Posterior vena cava (tissue), 2 donors: ENCODE measurements at places on chromosomes 4 and X. TPM values are rescaled to one million over a fixed set of nuclear protein-coding genes. Genes with fewer than 3 reads are reported as not detected.

DNA sequence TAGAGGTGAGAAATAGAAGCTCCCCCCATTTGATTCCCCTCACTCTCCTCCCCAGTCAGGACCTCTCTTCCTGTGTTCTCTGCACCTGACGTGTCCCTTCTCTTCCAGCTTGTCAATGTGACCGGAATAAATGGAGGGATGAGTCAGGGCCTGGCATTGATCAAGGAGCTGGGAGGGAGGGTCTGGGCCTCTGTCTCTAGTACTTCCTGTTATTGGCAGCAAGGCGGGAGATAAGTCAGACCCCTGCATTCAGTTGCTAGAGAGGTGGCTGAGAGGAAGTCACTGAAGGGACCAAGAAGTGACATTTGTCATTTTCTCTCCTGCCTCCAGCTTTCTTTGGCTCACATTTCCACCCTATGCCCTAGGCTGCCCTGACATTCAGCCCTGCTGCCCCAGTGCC lies 35.1 kb upstream of the ZNF41 start:
- no peak for DNase-seq

GRCh38 chr4:154024097-154024694 lies 235.3 kb upstream of the SFRP2 start:
- no peak for DNase-seq

Gene DSPP
- total RNA-seq = not detected

DNA sequence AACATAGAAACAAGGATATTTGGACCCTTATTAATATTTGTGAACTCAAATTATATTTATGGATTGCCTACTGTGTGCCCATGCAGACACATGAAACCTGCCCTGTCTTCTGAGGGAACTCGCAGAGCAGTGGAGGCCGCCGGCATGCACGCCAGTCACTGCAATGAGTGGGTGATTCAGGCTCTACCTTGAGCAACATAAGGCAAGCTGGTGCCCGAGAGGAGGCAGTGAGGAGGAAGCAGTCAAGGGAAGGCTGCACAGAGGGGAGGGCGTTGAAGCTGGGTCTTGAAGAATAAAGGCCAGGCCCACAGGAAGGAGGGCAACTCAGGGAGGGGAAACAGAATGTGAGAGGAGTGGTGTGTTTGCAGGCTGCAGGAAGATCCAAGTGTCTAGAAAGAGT lies 52.8 kb downstream of the PPEF2 start:
- DNase-seq = no peak

Gene CHIC2
- total RNA-seq = 26.8 TPM

Gene SLC2A9
- total RNA-seq = 10.3 TPM

- no peak for DNase-seq
Measured at GRCh38 chrX:12986164-12986779, 11.4 kb downstream of the TMSB4X start.

DNA sequence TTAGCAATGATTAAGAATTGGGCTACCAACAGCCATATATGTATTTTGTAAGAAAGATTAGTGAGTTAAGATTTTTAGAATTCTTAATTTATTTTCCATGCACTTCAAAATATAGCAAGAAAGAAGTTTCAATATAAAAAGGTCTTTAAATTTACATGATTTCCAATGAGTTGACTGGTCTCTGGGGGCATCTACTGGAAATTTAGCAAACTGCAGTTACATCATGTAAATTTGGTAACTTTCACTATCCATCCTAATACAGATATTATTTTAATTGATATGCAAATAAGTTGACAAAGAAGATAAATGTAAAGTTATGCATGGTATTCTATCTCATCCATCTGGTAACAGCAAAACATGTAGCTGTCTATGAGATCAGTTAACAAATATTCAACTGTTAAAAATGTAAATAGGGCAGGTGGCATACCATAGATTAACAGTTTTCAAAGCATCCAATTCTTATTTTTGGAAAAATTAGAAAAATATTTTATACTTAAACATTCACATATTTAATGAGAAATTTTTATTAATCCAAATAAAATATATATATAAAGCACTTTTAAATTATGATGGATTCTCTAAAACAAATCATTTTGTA lies 29.1 kb downstream of the TTC29 start:
- DNase-seq = no peak

DNA sequence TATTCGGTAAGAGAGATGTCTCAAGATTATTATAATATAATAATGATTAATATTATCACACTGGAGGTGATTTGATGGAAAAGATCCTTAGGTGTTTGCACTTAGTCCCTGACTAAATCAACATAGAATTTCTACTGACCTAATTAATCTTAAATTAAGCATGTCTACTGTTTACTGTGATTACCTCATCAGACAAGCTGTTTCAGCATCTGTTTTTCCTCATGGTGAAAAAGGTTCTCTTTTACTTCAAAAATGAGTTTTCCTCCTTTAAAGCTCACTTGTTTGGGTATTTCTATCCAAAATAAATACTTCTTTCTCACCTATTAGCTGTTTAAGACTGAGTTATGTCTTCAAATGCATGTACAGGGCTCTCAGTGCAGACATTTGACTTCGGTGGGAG lies 407.8 kb downstream of the NKX6-1 start:
- DNase-seq = no peak

DNA sequence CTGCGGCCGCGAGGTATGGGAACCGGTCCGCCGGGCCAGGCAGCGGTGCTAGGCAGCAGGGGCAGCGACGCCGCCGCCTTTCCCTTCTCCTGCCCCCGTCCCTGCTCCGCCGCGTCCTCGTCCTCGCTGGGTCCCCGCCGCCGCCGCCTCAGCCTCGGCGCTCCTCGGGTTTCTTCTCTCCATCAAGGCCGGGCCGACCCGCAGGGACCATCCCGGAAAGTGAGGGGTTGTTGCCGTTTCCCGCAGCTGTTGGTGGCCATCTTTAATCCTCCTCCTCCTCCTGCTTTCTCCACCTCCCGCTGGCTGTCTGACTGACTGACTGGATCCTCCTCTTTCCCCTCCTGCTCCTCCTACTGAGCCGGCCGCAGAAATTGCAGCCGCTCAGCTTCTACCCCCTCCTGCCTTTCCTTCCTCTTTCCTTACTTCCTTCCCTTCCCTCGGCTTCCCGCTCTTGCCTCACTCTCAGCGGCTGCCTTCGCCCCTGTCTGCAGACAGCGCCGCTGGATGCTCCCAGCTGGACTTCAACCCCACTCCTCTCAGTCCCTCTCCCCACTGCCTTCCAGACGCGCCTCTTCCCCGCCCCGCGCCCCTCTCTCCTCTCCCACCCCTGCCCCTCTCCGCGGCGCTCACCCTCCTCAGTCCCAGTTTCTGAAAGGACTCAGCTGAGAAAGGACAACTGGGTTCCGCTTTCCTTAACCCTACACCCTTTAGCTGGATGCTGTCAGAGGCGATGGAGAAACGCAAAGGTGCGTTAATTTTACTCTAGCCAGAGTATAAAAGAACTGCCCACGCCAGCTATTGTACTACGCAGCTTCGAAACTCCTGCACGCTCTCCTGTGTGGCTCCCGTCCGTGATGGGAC lies at the start of gene WDFY3:
Gene WDFY3, minus strand, starts transcription at position 309 of the 861 bp plus-strand sequence. CDS start 106,099 bp downstream, outside the sequence.
- DNase-seq = peak; percentile 94

GRCh38 chr4:89253311-89253710 lies 54.3 kb downstream of the GPRIN3 start:
- DNase-seq = no peak

Gene HSPA4L
- total RNA-seq = 9.9 TPM

DNA sequence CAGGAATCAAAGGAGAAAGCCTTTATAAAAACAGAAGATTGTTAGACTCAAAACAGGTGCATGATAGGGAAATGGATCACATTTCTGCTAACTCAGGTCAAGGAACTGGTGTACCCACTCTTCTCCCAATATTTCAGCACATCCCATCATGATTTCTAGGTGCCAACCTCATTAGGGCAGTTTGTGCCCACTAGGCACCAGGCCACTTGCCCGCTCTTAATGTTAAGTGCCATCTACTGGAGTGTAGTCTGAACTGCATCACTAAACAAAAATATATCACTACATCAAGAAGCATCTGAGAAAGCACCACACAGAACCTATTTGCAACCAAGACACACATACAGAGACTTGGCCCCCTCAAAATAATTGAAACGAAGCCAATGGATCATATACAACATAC lies 140.4 kb upstream of the GRID2 start:
- no peak for DNase-seq

DNA sequence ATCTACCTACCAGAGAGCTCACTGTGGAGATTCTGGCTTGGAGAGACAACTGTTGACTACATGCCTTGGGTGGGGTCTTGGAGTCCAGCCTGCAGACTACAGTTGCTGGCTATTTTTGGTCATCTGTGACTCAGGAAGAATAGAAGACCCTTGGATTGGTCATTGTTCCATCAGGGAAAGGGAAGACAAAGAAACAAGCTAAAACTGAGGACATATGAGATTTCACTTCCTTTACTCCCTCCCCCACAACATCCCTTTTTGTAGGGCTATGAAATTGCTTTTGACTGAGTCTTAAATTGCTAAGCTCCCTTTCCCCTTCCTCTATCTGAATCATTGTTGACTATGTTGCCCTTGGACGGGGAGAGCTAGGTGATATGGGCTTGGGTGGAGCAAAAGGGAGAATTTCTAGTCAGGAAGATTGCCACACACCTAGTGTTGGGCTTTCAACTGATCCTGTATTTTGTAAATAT lies 11.7 kb downstream of the MSN start:
- no peak for DNase-seq

GRCh38 chr4:153211986-153212728 lies 7.9 kb downstream of the TRIM2 start:
- no peak for DNase-seq

Gene EDNRA
- total RNA-seq = 35.6 TPM

DNA sequence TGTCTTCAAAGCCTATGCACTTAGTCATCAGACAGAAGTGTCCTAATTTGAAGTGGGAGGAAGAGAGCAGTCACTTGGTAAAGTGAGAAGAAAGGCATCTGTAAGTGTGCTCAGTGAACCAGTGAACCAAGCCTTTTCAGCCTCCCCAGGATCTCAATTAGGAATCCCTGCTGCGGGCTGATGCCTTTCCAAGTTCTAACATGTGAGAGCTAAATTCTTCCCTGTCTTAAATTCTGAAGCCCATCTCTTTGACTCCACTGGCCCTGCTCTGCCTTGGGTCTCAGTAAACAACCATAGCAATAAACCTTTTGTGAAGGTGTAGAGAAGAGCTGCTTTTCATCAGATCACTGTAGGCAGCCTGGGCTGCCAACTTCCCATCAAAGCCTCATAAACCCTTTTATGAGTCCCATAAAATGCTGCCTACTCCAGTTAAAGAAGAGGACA lies 701.2 kb upstream of the LCORL start:
- no peak for DNase-seq

DNA sequence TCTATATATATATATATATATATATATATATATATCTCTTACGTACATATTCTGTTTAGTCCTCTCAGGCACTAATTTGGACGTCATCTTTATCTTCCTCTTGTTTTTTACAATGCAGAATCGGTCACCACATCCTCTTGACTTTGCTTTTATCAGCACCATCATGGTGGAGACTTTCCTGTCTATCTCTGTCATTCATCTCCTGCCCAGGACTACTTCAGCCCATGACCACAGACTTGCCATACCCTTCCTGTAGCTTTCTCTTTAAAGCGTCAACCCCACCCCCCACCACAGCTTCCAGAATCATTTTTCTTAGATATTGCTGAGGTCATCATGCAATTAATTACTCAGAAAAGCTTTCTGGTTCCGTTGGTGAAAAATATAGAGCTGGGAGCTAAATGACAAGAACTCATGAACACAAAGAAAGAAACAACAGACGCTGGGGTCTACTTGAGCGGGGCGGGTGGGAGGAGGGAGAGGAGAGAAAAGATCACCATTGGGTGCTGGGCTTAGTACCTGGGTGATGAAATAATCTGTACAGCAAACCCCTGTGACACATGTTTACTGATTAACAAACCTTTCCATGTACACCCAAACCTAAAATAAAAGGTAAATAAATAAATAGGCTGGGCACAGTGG lies 30.5 kb upstream of the PRKX start:
- no peak for DNase-seq

Gene TMEM156
- total RNA-seq = 0.65 TPM

- DNase-seq = no peak
Measured at GRCh38 chr4:55251342-55251741, 94.7 kb upstream of the SRD5A3 start.

GRCh38 chr4:1211371-1211770 lies 37.6 kb downstream of the CTBP1 start:
- DNase-seq = peak; percentile 62

DNA sequence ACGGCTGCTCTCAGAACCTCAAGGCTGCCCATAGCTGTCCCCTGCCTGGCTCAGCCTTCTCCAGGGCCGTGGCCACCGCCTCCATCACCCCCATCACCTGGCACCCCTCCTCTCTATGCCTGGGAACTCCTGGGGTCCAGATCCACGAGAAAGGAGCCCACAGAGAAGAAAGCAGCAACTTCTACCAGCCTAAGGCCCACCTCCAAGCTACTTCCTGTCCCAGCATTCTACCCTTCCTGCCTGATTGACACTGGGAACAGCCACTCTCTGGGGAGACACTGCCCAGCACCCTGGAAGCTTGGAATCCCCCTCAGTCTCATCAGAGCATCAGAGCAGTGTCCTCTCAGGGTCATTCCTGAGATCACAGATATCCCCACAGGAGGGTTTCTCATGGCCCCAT lies 36.9 kb upstream of the PROM1 start:
- no peak for DNase-seq

- DNase-seq = no peak
Measured at GRCh38 chr4:160213366-160213765, 1110.5 kb downstream of the RAPGEF2 start.

Gene RXFP1
- total RNA-seq = 9.3 TPM

DNA sequence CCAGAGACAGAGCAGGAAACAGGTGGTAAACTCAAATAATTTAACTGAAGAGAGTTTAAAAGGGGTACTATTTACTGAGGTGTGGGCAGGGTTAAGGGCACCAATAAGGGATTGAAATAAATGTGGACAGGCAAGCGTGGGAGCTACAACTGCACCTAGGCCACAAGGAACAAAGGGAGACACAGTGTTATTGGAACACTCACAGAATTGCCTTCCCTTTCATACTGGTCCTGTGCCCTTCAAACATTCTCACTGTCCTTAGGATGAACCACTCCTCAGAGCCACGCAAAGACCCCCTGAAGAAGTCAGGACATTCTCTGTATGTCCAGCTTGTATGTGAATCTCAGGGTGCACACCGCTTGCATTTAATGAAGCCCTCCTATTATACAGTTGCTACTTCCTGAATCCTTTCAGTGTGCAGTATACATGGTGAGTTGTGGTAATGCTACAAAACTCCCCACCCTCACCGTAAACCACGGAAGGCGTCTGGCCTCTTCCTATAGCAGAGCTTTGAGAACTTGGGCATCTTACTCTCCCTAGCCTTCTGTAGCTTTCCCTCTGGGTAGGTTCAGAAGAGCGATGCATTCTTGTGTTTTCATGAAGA lies 9.6 kb upstream of the MRPL1 start:
- no peak for DNase-seq

- DNase-seq = no peak
Measured at GRCh38 chr4:76059750-76060149, 14.8 kb upstream of the ART3 start.

GRCh38 chrX:115616943-115617563 lies 56.1 kb downstream of the PLS3 start:
- no peak for DNase-seq

GRCh38 chr4:37726666-37727065 lies 40.5 kb upstream of the RELL1 start:
- no peak for DNase-seq

- no peak for DNase-seq
Measured at GRCh38 chr4:168309781-168310180, 8.8 kb downstream of the DDX60 start.
